ENCODE measurements at places on chromosomes 1 and 21. TPM values are rescaled to one million over a fixed set of nuclear protein-coding genes. Genes with fewer than 3 reads are reported as not detected.

TAF13 gene
- 17.5 TPM for total RNA-seq

NBPF15 gene
- total RNA-seq, result 64.3 TPM

KPRP gene
- not detected for total RNA-seq

ZNF648 gene
- not detected for total RNA-seq
